Left ventricle myocardium inferior (tissue), 1 donor: ENCODE measurements at places on chromosomes 5 and 9. TPM values are rescaled to one million over a fixed set of nuclear protein-coding genes. Genes with fewer than 3 reads are reported as not detected.

DNA sequence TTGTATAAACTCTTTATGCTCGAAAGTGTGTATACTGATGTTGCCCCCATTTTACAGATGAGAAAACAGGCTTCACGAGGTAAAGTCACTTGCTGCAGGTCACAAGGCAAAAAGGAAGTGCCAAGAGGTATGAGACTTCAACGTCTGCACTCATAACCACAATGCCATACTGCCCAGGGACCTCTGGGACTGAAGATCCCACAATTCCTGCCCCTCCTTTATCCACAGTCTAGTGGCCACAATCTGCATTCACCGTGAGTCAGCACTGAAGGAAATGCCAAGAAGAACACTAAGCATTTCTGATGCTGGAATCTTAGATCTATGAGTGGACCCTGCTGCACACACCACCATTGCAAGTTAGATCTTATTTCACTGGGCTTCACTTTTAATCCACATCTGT, 37.3 kb downstream of the MED27 start:
- no peak for DNase-seq

DNA sequence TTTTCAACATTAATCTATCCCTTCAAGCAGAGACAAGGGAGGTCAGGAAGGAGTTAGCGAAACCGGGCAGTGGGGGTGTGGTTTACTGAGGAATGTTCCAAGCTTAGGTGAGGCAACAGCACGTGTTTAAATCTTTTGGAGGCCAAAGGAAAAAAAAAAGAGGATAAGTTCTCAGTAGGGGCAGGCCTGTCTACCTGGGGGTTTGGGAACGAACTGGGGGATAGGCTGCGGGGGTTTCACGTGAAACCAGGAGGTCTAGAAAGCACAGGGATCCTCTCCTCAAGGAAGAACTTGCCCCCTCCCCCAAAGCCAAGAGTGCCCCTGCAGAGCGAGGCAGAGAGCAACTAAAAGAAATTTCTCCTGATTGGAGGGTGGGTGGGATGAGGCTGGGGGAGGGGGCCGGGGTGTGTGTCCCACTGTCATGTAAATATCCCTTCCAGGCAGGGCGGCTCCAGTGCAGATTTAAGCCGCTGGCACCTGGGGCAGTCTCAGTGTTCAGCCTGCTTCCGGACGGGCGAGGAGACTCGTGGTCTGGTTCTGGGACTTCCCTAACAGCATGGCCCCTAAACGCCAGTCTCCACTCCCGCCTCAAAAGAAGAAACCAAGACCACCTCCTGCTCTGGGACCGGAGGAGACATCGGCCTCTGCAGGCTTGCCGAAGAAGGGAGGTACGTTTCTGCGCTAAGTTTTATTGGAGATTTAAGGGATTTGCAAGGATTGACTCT, 5.5 kb upstream of the SET start:
- DNase-seq, result peak; percentile 41

- DNase-seq, result no peak
Observed at GRCh38 chr5:171711571-171711970, 74.0 kb upstream of the SMIM23 start.

- no peak for DNase-seq
Observed at GRCh38 chr9:134155812-134156377, 8.5 kb downstream of the RNU6ATAC start.

DNA sequence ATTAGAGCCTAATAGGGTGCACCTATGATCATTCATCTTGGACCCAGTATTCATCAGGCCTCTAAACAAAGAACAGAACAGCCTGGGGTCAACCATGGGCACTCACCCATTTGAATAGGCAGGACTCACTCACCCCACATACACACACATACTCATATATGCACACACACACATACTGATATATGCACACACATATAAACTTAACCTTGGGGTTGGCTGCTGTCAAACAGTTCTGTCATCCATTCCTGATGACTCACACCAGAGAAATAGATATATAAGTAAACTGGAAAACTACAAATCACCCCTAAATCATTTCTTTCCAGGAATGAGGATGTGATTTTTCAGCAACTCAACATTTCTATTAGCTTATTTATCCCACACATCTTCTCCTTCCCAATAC, 51.3 kb downstream of the ARL15 start:
- DNase-seq, result no peak

DNA sequence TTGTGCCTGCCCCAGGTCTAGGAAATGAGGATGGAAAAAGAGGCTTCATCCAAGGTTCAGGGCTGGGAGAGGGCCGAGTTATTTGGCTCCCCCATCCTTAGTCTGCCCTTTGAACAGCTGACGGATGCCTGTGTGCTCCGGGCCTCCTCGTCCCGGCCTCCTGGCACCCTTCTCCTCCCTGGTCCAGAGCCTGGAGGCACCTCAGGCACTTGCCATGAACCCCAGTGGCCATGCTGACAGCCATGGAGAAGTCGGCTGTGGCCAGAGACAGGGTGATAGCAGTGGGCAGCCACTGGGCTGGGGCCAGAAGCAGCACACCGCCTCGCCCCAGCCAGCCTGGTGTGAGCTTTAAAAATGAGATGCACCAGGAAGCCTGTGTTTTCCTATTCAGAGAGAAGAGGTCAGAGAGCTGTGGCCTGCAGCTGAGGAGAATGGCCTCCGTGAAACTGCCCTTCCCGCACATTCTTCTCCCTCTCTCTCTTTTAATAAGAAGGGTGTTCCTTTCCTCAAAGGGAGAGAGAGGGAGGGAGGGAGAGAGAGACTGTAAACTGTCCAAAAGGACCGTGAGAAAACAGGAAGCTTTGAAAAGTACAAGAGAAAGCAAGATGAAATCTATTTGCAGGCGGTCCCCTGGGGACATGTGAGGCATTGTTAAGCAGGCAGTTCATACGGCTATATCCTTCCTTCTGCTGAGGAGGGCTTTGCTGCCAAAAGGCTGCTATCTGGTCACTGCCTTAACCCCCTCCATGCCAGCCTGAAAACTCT, 55.3 kb downstream of the ZNF366 start:
- DNase-seq, result peak; percentile 76

GRCh38 chr5:67272453-67273130, 76.0 kb upstream of the CD180 start:
- no peak for DNase-seq

- no peak for DNase-seq
Observed at GRCh38 chr9:69559126-69559525, 113.0 kb downstream of the APBA1 start.

DNA sequence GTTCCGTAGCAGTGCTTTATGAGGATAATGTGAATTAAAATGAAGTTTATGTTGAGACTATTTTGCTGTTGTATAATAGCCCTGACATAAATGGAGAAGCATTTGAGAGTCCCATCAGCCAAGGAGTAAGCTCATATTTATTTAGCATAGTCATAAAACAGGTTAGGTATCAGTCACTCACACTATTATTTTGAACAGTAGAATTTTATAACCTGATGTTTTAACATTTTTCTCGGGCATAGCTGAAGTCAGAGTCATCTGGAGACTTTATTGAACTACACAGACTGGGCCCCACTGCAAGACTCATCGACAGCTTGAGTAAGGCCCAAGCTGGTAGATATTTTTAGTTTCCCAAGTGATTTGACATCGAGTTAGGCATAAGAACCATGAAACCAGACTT, 620.3 kb upstream of the WWC1 start:
- DNase-seq, result no peak

GRCh38 chr9:135665795-135666189, 2.7 kb downstream of the LCN9 start:
- DNase-seq, result no peak

DNA sequence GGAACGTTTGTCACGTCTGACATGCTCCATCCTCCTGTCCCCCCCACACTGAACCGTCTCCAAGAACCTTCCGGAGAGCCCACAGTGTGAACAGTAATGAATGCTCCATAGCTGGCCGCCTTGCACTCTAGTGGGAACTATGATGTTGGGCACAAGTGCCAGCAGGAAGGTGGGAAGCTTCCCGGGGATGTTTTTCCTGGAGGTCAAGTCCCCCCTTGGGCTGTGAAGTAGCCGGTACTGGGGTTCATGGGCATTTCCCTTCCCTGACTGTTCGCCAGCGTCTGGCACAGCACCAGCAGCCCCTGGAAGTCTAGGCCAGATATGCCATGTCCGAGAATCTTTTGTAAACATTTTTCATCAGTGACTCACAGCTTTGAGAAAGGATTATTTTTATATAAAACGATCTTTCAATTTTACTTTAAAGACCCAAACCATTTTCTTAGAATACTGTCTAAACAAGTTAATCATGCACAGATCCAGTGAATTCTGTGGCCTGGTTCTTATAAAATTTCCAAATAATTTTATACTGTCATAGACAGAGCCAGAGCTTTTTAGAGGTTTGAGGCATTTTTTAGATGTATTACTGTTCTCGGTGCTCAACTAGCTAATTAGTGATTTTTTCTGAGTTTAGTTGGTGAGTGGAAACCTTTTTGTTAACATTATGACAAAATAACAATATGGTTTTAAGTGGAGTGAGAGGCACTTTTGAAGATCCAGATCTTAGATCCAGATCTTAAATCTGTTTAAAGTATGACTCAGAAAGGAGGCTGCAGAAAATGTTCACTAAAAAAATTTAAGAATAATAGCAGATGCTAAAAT, 11.6 kb downstream of the ABL1 start:
- peak; percentile 38 for DNase-seq

DNA sequence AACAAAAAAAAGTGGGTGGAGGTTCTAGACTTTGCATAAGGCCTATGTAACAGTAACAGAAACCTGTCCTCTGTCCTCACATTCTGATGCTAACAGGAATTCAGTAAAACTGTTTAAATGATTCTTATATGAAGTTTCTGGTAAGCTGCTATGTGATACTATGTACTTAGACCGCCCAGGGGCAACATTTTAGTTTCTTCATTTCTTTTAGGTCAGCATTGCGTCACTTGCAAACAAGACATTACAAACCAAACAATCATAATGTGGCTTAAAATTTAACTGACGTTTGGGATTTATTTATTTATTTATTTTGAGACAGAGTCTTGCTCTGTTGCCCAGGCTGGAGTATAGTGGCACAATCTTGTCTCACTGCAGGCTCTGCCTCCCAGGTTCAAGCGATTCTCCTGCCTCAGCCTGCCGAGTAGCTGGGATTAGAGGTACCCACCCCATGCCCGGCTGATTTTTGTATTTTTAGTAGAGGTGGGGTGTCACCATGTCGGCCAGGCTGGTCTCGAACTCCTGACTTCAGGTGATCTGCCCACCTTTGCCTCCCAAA, 44.3 kb downstream of the TENT4A start:
- no peak for DNase-seq

DNA sequence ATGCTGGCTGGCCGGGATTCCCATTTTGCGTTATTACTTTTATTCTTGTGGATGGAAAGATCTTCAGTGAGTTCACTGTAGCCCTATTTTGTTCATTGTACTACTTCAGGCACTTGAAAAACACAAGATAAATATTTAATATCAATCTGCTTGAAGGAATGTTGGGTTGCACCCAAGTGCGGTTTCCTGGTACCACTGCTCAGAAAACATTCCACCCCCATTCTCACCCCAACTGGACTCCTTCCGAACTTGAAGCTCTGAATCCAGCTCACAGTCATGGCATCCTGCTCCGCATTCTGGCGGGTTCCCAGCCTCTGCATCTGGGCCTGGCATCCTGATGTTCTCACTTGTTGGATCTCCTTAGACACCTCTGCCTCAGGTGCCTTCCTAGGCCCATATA, 103.2 kb downstream of the CFAP90 start:
- no peak for DNase-seq

DNA sequence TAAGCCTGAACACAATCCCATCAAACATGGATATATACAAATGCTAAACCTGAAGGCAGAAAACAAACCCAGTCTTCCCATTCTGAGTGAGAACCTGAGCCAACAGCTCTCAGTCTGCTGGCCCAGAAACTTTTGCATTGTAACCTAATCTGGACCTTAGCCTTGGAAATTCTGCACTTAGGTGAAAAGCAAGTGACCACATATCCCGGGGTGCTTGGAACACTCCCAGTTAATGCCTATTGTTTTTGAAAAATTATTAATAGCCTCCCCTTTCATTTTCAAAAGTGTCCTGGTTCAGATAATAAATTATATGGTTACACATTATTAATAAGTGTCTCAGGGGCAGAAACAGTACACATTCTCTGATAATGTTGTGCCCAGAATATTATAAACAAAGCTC, 228.3 kb upstream of the TARS1 start:
- DNase-seq, result no peak

GRCh38 chr5:170152767-170153166, 47.1 kb downstream of the FOXI1 start:
- no peak for DNase-seq

DNA sequence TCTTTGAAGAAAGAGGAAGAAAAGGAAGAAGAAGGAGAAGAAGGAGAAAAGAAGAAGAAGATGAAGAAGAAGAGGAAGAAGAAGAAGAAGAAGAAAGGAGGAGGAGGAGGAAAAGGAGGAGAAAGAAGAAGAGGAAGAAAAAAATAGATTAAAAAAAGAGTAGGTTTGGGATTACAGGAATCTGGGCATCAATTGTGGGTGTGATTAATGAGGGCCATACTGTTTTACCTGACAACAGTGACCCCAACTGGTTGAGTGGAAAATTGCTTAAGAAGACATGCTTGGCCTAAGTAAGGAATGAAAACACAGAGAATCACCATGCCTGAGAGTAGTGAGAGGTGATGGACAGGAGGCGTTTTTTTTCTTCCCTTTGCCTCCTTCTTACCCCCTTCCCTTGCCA, 114.6 kb downstream of the FAM170A start:
- no peak for DNase-seq

- DNase-seq, result no peak
Observed at GRCh38 chr9:22238809-22239684, 207.6 kb upstream of the DMRTA1 start.

GRCh38 chr9:2583308-2584013, 38.1 kb upstream of the VLDLR start:
- peak; percentile 35 for DNase-seq

DNA sequence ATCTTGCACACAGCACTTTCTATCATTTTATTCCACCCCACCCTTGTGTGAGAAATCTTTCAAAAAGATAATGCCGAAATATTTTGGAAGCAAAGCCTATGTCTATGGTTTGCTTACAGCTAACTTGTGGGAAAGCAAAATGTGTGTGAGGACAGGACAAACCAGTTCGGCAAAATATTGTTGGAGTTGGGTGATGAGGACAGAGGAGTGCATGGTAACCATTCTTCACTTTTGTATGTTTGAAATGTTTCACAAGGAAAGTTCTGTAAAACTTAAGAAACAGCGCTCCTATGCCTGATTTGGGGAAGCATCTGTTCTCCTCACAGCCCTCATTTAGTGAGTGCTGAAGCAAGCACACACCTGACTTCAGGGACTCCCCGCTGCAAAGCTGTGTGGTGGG, 62.0 kb upstream of the RNF130 start:
- no peak for DNase-seq

- no peak for DNase-seq
Observed at GRCh38 chr5:67259548-67260215, 63.1 kb upstream of the CD180 start.

- DNase-seq, result no peak
Observed at GRCh38 chr9:15977438-15977837, 424.6 kb downstream of the CCDC171 start.

- no peak for DNase-seq
Observed at GRCh38 chr5:74575741-74576538, 64.6 kb downstream of the ENC1 start.

HARS1 gene
- total RNA-seq, result 38.7 TPM

ANKRD18B gene
- total RNA-seq, result not detected

SPAG8 gene
- total RNA-seq, result 3.4 TPM

PIP5K1B gene
- total RNA-seq, result 71.9 TPM

KIAA0825 gene
- 2.2 TPM for total RNA-seq

P4HA2 gene
- total RNA-seq, result 80.5 TPM

GAS1 gene
- 11.0 TPM for total RNA-seq

TMEM215 gene
- total RNA-seq, result not detected

SPATA31C1 gene
- total RNA-seq, result not detected
